MCF 10A (cell line): ENCODE measurements at places on chromosomes 1 and 21.
A peak's percentile ranks its signal among the peaks of the same experiment; 100 is the strongest.

DNA sequence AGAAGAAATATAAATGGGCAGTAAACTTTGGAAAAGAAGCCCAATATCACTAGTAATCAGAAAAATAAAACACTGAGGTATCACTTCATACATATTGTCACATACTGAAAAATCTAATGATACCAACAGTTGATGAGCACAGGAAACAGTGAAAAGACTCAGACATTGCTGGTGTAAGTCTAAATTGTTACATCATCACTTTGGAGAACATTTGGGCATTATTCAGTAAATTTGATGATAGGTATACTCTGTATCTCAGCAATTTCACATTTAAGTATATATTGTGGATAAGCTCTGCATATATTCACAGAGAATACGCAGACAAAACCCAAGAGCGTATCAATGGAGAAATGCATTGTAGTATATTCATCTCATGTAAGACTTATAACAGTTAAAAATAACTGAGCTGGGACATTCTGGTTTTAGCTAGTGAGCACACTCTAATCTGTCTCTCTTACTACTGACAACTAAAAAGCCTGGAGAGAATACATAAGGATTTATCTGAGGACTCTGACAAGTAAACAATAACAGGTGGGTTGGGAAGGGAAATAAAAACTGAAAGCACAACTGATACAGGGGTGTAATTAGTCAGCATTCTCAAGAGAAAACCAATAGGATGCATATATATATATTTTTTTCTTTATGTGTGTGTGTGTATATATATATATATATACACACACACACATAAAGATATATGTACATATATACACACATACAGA, 212.7 kb upstream of the JUN start:
- no peak for DNase-seq

DNA sequence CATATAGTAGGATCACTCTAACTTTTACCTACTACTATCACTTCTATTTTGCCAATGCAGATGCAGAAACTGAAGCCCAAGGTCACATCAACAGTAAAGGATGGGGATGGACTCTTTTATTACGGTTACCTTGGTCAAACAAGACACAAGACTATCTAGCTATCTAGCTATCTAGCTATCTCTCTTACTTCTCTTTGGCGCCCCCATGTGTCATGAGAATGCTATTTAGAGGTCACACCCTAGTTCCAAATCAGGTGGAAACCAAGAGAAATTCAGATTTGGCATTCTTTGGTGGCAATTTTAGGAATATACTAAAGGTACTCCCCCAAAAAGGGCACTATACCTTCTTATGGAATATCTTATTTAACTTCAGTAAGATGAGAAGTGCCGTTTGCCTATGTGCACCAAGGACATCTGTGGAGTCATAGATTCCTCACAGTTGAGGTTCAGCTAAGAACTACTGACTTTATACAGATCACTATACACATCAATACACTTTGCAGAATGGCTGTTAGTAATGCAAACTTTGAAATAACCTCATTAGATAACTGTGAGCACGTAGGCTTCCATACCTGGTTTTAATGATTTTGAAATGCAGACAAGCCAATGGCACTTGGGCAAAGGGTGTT, 6.7 kb downstream of the ZNF648 start:
- peak; percentile 87 for DNase-seq

- peak; percentile 4 for DNase-seq
Observed at GRCh38 chr21:32065654-32066053, 192.8 kb downstream of the HUNK start.

GRCh38 chr1:67557696-67558448, 127.1 kb upstream of the GADD45A start:
- DNase-seq: no peak

- DNase-seq: peak; percentile 35
Observed at GRCh38 chr1:155513300-155513916, 49.2 kb downstream of the ASH1L start.

- DNase-seq: no peak
Observed at GRCh38 chr21:45838634-45839033, 142.9 kb upstream of the COL6A1 start.

DNA sequence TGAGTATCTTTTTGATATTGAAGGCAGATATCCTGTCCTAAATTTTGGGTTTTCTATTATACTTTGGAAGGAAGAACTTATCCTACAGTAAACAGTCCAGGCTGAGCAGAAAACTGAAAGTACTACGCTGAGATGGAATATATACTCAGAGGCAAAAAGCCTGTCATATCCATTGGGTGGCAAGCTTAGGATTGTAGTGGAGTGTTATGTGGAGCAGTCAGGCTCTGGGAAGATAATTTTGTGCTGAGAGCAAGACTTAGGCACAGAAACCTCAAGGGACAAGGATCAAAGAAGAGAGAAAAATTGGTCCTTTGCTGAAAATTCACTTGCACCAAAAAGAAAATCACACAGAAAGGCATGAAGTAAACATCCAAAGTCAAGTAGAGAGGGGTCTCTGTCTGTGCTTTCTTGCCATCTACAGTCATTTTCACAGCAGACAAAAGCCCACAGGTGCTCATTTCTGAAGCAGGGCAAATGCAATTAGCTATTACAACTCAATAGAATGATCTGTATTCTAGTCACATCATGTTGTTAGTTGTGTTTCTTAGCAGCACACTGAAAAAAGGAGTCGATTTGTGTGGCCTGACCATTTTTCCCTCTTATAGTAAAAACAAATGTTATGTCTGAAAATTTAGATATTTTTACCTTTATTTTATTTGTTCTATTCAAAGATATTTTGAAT, 38.5 kb downstream of the CRB1 start:
- DNase-seq: no peak

- DNase-seq: peak; percentile 17
Observed at GRCh38 chr1:192877283-192877886, 68.5 kb downstream of the RGS2 start.

DNA sequence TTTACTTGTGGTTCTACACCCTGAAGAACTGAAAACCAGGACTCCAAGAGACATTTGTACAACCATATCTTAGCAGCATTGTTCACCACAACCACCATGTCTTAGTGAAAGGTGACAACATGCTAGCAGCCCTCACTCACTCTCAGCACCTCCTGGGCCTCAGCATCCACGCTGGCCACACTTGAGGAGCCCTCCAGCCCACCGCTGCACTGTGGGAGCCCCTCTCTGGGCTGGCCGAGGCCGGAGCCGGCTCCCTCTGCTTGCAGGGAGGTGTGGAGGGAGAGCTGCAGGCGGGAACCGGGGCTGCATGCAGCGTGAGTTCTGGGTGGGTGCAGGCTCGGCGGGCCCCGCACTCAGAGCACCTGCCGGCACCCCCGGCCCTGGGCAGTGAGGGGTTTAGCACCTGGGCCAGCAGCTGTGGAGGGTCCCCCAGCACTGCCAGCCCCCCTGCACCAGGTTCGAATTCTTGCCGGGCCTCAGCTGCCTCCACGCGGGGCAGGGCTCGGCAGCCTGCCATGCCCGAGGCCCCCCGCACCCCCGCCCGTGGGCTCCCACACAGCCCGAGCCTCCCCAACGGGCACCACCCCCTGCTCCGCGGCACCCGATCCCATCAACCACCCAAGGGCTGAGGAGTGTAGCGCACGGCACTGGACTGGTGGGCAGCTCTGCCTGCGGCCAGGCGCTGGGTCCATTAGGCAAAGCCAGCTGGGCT, 9.2 kb downstream of the C1orf159 start:
- no peak for DNase-seq

GRCh38 chr1:46008585-46008984, 123.8 kb downstream of the PIK3R3 start:
- no peak for DNase-seq

DNA sequence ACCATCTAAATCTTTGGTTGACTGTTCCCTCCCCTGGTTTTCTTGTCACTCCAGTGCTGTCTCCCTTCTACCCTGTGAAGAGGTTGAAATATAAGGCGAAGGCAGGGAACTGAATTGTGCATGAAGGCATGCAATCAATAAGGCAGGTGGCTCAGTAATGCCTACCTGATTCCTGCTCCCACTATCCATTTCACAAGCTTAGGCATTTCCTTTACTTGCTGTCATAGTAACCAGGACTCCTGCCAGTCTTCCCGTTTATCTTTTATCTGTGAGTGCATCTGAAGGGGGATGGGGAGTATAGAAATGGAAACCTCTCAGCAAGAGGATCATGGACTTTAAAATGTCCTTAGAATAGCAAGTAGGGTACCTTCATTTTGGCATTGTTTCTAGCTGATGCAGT, 40.5 kb downstream of the MRPS6 start:
- DNase-seq: no peak

GRCh38 chr1:224380003-224380402, 23.3 kb downstream of the CNIH4 start:
- DNase-seq: no peak

DNA sequence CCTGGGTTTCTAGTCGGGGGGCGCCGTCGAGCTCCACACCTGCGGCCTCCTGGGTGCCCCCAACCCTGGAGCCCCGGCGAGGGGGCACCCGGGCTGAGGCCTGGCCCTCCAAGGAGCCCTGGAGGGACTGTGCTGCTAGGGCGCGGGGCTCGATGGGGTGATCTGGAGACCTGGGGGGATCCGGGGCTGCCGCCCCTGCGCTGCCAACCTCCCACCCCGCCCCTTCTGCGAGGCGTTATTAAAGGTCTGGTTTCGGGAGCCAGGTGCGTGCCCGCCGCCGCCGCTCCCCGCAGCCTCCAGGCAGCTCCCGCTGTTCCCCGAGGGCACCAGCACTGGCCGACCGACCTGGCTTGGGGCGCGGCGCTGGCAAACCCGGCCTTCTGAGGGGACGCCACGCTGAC, 746 bp upstream of the POFUT2 start:
- DNase-seq: no peak

DNA sequence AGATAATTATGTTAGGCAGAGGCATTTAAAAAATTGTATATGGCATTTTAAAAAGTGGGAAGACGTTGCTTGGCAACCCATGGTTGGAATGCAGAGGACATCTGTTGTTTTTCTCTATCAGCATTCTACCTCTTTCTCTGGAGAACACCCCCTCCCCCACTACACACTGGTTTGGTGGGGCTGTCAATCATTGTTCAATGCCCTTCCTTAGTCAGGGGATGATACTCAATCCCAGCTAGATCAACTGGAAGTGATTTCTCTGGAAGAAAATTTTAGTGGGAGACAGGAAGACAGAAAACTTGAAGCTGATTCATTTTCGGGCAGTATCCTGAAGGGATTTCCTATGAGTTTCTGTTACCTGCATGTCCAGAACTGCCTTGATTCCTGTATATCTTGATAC, 35.7 kb upstream of the CAP1 start:
- DNase-seq: no peak

DNA sequence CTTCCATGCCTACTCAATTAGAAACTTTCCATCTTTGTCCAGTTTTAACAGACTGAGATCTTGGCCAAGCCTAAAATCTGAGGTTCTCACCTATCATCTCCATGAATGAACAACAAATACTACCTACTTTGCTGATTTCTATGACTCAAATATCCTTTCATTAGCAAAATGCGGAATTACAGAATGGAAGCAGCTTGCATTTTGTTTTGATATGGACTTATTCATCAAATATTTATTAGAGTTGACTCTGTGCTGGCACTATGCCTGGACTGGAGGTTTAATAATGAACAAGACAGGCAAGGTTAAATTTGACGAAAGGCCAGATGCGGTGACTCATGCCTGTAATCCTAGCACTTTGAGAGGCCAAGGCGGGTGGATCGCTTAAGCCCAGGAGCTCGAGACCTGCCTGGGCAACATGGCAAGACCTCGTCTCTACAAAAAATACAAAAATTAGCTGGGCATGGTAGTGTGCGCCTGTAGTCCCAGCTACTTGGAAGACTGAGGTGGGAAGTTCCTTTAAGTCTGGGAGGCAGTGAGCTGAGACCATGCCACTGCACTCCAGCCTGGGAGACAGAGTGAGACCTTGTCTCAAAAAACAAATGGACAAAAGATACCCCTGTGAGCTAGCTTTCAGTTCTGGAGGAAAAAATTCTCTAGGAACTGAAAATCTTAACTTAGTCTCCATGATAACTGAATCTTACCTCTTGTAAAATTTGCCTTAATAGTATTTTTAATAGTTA, 29.4 kb upstream of the SOD1 start:
- DNase-seq: peak; percentile 96

DNA sequence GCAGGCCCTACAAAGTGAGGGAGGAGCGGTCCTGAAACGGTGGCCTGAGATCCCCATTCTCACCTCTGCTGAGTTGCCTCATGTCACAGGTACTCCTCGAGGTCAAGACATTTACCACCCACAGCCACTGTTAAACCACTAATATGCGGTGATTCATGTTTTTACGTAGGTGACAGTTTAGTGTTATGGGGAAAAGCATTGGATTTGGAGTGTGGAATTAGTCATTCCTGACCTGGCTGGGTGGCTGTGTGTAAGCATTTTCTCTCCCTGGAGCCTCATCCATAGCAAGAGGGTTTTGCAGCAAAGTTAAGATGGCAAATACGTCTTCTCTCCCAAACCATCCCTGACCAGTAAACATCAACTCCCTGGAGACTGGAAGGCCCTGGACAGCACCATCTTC, 57.8 kb upstream of the KCNJ6 start:
- DNase-seq: peak; percentile 70

DNA sequence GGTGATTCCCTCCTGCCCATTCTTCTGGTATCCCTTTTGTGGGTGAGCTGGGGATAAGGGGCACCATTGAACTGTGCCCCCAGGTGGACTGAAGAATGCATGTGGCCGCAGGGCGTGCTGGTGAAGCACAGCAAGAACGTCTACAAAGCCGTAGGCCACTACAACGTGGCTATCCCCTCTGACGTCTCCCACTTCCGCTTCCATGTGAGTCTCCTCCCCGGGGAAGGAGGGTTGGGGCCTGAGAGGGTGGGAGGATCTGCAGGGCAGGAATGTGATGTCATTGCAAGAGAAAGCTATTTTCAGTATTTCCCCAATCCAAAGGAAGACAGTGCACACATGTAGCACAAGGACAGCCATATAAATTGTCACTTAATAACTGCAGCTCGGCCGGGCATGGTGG, 7.5 kb upstream of the KPNA6 start:
- DNase-seq: no peak

DNA sequence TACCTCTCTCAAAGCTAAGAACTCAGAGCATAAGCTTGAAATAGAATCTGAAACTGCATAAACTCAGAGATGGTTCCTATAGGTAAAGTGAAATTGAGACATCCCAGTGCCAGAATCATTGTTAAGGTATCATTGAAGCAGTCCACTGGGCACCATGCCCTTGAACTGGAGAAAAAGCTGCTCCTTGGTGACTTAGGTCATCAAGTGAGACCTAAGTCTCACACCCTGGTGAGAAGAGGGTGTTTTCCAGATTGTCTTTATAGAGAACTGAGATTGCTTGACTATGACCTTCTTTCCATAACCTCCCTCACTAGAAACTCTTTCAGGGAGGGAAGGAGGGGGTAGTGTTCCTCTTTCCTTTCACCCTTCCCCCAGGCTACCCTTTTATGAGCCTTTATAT, 9.4 kb upstream of the ATP6V1G3 start:
- DNase-seq: no peak

- DNase-seq: peak; percentile 97
Observed at GRCh38 chr1:27568300-27569087, 35.5 kb downstream of the AHDC1 start.

DNA sequence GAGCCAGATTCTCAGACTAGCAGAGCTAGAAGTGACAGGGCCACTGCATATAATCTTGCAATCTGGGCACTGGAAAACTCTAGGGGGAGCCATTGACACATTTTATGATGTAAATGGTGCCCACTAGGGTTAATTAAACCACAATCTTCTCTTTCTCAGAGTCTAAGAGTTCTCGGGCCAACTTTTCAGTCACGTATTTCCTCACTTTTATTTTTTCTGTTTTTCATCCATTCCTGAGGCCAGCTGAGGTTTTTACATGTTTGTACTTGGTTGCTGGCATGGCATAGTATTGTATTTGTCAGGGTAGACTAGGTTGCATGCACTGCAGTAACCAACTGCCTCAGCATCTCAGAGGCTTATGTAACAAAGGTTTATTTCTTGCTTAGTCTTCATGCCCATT, 138.2 kb downstream of the ZNF326 start:
- DNase-seq: peak; percentile 77

GRCh38 chr1:107867897-107868296, 97.1 kb downstream of the VAV3 start:
- no peak for DNase-seq
